ENCODE measurements at places on chromosomes 2 and 18.

DNA sequence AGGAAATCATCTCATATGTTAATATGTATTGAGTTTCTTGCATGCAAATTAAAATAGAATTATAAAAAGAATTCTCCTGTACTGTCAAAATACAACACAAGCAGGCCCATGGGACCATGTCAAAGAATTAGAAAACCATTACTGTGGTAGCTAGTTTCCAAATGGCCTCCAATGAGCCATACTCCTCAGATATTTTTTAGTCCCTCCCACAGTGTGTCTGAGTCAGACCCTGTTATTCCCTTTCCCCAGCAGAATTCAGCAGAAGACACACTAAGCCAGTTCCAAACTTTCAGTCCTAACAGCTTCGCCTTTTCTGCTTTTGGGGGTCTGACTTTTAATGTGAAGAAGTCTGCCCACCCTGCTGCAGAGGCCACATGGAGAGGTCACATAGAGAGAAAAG lies 86.7 kb downstream of the FIGN start:
- DNase-seq, result no peak

GRCh38 chr18:26710470-26711096 lies 154.9 kb downstream of the AQP4 start:
- no peak for DNase-seq

DNA sequence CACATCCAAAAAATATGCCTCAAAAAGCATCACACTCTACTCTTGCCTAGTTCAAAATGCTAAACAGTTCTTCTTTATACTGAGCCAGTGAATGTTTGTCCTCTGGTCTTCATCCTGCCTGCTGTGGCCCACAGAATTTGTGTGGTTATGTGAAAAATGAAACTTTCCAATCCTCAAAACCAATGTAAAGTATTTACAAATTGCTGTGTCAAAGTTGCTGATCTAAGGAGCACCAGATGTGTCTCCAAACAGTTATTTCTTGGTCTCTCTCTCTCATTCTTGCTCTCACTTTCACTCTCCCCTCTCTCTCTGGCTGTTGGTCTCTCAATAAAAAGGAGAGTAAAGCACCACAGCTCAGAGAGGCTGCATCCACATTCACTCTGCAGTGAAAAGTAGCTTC lies 23.0 kb downstream of the EPHA4 start:
- DNase-seq, result no peak

- peak; percentile 35 for DNase-seq
Observed at GRCh38 chr2:157971702-157972101, 95.6 kb upstream of the ACVR1 start.

DNA sequence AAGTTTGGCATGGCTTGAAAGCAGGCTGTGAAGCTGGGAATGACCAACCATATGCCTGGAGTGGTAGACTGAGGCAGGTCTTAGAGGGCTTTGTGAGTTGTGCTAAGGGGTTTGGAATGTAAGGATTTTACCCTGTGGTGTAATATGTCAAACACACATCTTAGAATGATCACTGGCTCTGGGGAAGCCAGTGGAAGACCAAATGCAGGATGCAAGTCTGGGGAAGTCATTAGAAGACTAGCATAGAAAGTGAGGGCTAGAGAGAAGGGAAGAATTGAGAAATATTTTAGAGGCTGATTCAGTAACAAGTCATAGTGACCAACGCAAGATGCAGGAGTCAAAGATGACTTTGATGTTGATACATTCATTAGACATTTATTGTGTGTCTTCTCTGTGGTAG lies 3.5 kb upstream of the FHOD3 start:
- no peak for DNase-seq

- no peak for DNase-seq
Observed at GRCh38 chr2:30078521-30078920, 68.3 kb upstream of the YPEL5 start.

GRCh38 chr18:47577520-47577919 lies 326.1 kb upstream of the SKOR2 start:
- no peak for DNase-seq

Data from NT2/D1 (cell line).